Renal cortex interstitium (tissue), 15 donors: ENCODE measurements at places on chromosomes 11 and 22. TPM values are rescaled to one million over a fixed set of nuclear protein-coding genes. Genes with fewer than 3 reads are reported as not detected.

DNA sequence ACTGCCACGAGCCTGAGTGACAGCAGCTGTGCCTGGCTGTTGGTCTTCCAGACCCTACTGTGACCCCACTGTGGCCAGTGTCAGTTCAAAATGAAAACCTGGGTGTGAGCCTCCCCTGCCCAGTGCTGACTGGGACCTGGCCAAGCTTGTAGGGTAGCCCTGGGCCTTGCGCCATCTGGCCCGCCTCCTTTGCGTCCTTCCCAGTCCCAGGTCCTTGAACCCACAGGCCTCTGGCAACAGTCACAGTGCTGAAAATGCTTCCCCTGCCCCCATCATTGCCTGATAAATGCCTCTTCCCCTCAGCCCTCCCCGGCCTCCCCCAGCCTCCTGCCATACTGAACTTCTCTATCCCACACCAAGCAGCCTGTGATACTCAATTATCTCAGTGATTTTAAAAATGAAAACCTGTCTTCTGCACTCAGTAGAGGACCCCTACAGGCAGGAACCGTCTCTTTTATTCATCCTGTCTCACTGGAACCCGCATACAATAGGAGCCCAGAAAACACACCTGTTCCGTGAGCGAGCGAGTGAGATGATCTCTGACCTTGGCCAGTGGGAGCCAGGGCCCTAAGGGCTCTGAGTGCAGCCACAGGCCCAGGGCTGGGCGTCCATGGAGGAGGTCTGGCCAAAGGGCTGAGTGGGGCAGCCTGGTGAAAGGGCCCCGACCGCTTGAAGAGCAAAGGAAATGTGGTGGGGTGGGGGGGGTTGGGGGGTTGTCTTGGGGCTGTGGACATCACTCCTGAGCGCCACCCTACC is 49.7 kb upstream of the TTLL12 start:
- DNase-seq, result no peak

DNA sequence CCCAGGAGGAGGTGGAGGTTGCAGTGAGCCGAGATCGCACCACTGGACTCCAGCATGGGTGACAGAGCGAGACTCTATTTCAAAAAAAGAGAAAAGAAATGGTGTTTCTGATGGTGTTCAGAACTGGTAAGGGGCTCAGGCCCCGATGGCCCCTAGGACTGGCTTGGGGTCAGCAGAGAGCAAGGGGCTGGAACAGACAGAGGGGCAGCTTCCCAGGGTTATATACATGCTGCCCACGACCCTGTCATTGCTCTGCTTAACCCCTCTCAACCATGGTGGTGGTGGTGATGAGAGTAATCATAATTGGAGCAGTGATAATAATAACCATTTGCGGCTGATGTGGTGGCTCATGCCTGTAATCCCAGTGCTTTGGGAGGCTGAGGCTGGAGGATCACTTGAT is 79.4 kb downstream of the CEP164 start:
- no peak for DNase-seq

GRCh38 chr11:10881892-10882291 is 24.0 kb upstream of the ZBED5 start:
- DNase-seq, result no peak

- no peak for DNase-seq
Measured at GRCh38 chr11:119258983-119259382, 52.8 kb downstream of the CBL start.

- no peak for DNase-seq
Measured at GRCh38 chr11:13629779-13630178, 38.7 kb upstream of the FAR1 start.

GRCh38 chr22:19891317-19892256 is 36.9 kb upstream of the GNB1L start:
- DNase-seq, result no peak

- DNase-seq, result no peak
Measured at GRCh38 chr11:97136067-97136466, 746.3 kb downstream of the JRKL start.

DNA sequence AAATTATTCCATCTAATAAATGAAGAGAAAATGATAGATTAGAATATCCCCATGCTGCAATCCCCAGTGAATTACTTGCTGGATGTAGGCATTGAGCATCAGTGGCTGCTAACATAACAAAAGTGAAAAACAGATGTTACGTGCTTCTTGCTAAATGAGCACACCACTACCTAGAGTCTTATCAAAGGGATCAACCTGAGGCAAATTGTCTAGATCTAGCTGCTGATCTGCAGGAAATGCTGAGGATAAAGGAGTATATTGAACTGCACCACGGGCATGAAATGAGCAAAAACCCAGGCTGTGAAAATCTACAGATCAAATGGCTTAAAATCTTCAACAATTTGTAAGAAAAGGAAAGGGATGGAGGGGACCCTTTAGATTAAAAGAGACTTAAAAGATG is 45.3 kb upstream of the SCUBE2 start:
- DNase-seq, result no peak

DNA sequence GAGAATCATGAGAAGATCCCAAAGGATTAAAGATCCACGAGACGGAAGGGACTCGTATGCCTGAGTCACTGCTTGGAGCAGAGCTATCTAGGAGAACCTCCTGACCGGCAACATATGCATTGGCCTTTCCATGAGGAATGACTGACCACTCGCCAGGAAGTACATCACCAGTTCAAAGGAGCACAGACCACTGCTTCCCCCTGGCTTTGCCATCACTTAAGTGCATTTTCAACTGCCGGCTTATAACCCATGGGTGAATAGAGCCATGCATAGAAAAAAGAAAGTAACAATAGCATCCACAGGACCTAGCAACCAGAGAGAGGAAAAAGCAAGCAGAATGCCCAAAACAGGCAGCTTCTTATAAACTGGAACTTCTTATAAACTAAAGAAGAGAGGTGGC is 98.3 kb upstream of the ZC3H12C start:
- DNase-seq, result no peak

DNA sequence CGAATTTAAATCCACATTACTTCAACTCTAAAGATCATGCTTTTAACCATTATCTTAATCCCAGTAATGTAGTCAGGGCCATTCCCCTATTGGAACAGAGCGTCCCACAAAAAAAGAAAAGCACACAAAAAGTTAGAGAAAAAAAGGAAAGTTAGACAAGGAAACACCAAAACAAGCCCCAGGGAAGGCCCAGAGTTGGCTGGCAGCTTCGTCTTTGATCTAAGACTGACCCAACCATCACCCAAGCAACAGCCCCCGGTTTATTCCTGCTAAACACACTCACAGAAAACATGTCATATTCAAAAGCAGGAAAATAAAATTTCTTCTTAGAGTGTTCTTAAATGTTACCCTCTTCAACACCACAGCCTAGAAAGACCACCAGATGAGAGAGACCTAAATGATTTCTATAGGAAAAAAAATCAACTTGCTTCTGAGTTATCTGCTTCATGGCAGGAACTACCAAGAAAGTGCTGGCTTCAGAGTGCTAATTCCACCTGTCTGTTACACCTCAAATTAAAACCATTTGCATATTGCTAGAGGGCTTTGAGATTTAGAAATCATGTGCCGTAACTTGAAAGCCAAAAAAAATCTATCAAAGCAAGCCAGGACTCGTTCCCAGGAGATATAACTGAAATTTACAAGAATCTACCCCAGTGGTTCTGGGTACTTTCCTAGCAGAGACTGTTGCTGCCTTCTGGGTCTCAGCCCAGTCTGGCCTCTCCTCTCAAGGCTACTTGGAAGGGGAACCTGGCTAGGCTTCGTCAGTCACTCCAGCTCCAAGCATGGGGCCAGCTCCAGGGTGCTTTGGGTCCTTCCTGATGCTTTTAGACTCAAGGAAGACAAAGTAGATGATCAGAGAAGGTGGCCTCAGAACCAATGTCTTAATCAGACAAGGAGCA is 31.2 kb downstream of the POU2AF3 start:
- no peak for DNase-seq

- DNase-seq, result no peak
Measured at GRCh38 chr11:124211321-124211720, 28.2 kb downstream of the OR10D3 start.

DNA sequence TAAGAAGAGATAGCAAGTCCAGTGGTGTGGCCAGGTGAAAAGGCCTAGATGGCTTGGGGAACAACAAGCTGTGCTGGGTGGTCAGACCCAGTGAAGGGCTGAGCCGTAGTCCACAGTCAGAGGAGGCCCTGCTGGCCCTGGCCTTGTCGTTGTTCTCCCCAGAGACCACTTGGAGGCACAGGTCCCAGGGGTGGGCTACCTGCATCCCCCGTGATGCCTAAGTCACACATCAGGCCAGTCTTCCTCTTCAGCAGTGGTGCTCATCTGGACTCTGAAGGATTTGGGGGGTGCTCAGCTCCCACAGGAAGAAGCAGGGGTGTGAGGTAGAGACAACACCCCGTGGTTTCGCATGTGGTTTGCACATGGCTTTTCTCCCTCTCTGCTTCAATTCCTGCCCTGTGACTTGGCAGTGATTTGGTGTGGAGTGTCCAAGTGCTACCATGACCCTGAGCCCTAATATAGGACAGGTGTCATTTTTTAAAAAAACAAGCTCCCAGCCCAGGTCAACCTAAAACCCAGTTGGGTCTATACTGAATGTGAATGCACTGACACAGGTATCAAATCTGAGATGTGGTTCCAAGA is 51.0 kb downstream of the ALX4 start:
- DNase-seq, result no peak

DNA sequence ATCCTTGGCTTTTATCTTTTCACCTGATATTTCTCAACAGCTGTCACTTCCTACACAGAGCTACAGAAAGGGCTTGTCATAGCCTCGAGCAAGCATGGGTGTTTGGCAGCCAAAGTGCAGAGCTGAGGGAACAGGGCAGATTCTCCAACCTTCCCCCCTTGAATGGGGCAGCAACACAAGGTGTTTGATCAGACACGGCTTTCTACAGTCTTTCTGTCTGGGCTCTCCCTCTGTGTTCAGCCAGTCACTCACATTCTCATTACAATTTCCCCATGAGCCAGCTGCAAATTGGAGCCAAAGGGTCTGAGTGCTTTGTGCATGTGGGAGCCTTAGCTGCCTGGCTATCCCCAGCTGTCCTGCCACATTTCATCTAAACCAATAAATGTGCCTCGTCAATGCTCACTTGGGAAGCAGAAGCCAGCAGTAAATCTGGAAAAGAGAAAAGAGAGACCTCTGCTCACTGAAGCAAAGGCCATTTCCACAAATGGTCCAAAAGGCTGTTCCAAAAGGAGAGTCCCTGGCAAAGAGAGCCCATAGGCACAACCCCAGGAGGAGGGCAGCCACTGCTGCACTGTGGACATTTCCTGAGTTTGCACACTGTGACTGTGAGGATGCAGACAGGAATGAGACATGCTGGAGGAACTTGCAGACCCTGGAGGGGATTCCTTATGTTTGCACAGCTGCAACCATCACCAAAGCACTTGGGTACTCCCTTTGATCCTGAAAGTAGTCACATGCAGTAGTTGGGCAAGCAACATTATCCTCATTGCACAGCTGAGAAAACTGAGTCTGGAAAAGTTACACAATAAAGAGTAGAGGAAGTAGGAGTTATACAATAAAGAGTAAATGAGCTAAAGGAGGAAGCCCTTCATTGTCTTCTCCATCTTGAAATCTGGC is 186.8 kb downstream of the FAM181B start:
- no peak for DNase-seq

- no peak for DNase-seq
Measured at GRCh38 chr22:29484642-29485041, 4.6 kb downstream of the NEFH start.

- DNase-seq, result no peak
Measured at GRCh38 chr22:17922925-17923903, 101.1 kb downstream of the MICAL3 start.

GRCh38 chr11:69954756-69955155 is 123.4 kb upstream of the ANO1 start:
- no peak for DNase-seq

- DNase-seq, result no peak
Measured at GRCh38 chr22:47420211-47420610, 657.8 kb downstream of the TBC1D22A start.

DNA sequence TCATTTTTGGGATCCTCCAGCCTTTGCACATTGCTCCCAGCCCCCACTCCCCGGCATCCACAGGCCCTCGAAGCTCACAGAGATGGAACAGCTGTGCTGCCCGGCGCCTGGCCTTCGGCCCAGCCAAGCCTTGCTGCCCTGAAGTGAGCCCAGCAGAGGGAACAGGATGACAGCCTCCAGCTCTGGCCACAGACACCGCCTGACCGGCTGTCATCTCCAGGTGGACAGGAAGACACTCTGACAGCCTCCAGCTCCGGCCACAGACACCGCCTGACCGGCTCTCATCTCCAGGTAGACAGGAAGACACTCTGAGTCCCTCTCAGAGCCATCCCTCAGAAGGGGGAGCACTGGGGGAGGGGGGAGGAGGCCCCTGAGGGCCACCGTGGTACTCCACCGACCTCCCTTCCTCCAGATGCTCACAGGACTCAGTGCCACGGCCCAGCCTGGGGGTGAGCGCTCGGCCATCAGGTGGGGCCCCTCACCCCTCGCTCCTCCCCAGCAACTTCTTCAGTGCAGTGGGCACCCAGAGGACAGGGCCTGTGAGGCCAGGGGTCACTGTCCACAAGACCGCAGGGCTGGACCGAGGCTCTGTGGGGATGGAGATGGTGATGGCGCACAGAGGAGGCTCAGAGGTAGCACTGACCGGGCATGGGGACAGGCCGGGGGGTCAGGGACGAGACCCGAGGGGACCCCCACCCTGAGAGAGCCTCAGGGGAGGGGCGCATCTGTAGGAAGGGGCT is 58.6 kb downstream of the BRD1 start:
- DNase-seq, result peak; percentile 59

The GNAZ gene
- polyA plus RNA-seq, result 6.8 TPM

The PRG3 gene
- polyA plus RNA-seq, result 0.59 TPM

The MS4A6A gene
- 16.9 TPM for polyA plus RNA-seq

The KRTAP5-7 gene
- polyA plus RNA-seq, result not detected

The BATF2 gene
- 3.0 TPM for polyA plus RNA-seq

The GPHA2 gene
- polyA plus RNA-seq, result 3.0 TPM
